ENCODE measurements at places on chromosomes 1 and 21.

DNA sequence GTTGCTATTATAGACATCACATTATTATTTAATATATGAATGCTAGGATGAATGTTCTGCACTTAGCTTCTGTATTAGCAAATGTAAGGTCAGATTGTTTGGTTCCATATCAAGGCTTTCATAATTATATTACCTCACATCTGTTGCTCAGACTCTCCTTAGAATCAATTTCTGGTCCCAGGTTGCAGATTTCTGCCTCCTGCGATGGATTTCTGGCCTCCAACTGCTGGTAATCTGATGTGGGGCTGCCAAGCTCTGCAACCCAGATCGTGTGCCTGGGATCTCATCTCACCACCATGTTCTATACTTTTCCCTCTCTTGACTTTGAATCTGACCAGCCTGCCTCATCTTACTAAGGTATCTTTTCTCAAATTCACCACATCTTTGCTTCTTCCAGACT, 25.2 kb downstream of the PLPPR5 start:
- no peak for DNase-seq

GRCh38 chr1:43832998-43833397, 100.6 kb upstream of the ARTN start:
- no peak for DNase-seq

DNA sequence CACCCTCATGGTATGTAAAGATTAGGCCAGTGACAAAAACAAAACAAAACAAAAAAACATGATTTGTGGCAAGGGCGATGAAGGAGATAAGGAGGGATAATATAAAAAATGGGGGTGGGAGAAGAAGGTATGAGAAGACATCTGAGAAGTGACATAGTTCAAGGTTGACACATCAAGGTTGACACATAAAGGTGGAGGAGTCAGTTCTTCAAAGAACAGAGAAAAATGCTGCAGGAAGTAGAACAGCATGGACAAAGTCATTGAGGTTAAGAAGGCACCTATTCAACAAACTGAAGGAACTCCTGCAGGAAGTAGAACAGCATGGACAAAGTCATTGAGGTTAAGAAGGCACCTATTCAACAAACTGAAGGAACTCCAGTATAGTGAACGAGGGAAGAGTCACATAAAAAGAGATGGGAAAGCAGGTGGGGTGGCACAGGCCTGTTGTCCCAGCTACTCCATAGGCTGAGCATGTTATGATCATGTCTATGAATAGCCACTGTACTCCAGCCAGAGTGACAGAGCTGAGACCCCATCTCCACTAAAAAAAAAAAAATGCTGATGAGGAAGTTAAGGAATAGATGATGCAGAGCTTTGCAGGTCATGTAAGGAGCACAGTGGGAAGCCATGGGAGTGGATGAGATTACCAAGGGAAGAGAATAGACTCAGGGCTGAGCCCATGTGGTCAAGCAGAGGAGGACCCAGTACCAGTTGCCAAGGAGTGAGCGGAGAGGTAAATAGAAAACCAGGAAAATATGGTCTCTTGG, 101.5 kb downstream of the ZFYVE9 start:
- DNase-seq, result no peak

DNA sequence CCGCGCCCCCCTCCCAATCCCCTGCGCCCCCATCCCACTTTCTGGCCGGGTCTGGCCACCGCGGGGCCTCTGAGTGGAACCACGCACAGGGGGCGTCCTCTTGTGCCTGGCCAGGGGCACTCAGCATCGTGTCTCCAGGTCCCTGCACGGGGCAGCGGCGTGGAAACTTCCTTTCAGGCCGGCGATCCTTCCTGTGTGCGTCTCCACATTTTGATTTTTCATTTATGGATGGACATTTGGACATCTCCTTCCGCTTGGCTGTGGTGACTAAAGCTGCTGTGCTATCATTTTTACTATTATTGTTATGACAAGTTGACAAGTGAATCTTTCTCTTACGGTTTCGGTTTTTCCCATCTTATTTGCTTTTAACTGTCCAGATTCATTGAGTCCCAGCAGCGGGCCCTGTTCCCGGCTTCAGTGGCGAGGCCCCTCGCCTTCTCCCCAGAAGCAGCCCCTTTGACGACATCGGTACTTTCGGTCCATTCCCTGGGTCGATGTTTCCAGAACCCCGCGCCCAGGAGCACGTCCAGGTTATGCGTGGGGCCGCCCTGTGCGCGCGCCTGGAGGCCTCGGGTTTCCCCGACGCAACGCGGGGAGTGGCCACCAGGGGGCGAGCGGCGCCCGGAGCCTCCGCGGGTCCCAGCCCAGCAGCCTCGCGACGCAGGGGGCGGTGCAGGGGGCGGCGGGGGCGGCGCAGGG, 12.4 kb upstream of the SLC19A1 start:
- peak; percentile 88 for DNase-seq

GRCh38 chr1:2476061-2476999, at the start of gene PLCH2:
TSS of gene PLCH2 (plus strand) at chr1:2476289. CDS start at chr1:2476589, 300 bp downstream.
- DNase-seq, result no peak

DNA sequence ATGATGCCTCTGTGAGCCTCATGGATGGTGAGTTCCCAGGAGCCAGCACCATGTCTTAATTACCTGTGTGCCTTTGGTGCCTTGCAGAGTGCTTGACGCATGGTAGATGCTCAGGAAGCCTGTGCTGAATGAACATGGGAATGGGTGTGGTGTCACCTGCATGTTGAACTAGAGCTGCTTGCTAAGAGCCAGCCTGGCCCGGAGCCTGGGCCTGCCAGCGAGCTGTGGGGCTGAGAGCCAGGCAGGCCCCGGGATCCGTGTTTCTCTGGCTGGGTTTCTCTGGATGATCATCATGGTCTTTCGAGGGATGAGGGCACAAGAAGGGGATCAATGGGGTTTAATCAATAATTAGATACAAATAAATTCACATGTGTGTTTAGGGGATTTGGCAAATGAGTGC, 6.7 kb upstream of the TEX35 start:
- DNase-seq, result no peak

DNA sequence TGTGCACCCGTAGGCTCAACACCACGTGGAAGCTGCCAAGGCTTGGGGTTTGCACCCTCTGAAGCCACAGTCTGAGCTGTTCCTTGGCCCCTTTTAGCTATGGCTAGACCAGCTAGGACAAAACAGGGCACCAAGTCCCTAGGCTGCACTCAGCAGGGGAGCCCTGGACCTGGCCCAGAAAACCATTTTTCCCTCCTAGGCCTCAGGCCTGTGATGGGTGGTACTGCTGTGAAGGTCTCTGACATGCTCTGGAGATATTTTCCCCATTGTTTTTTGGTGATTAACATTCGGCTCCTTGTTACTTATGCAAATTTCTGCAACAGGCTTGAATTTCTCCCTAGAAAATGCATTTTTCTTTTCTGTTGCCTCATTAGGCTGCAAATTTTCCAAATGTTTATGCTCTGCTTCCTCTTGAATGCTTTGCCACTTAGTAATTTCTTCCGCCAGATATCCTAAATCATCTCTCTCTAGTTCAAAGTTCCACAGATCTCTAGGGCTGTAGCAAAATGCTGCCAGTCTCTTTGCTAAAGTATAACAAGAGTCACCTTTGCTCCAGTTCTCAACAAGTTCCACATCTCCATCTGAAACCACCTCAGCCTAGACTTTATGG, 69.0 kb upstream of the KRTAP19-8 start:
- DNase-seq, result no peak
